ENCODE measurements at places on chromosomes 5 and 9.
A peak's percentile ranks its signal among the peaks of the same experiment; 100 is the strongest.

- DNase-seq = no peak
These were observed 50.8 kb downstream of the ERAP1 start for GRCh38 chr5:96756985-96757384.

GRCh38 chr5:149442563-149443182 is 63.6 kb upstream of the IL17B start:
- peak; percentile 96 for DNase-seq

- DNase-seq = no peak
These were observed 822 bp downstream of the DENND4C start for GRCh38 chr9:19231126-19231903.

GRCh38 chr9:83432104-83432627 is 106.0 kb downstream of the FRMD3 start:
- no peak for DNase-seq

GRCh38 chr5:112686675-112687074 is 51.0 kb upstream of the APC start:
- peak; percentile 66 for DNase-seq

- peak; percentile 72 for DNase-seq
These were observed at the start of gene CDH6 for GRCh38 chr5:31193591-31194467. CDH6 (plus strand) TSS chr5:31193686; CDS start chr5:31267474, 73,788 bp downstream.

GRCh38 chr9:26159575-26160392 is 481.5 kb upstream of the TUSC1 start:
- no peak for DNase-seq

DNA sequence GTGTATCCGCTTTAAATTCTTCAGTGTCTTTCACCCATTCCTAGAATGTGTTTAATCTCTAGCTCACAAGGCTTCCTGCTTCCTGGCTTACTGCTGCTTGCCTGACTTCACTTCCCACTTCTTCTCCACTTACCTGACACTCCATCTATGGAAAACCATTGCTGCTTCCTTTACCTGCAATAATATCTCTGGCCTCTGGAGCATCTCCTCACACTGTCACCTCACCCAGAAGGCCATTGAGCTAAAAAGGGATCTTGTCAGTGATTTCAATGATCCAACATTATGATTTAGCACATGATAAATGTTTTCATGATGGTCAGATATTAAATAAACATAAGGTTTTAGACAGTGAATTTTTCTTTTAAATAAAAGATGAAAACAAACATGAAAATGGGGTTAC is 281.1 kb downstream of the MRPS30 start:
- DNase-seq = no peak

- DNase-seq = no peak
These were observed 511.3 kb upstream of the WWC1 start for GRCh38 chr5:167780177-167780576.
